ENCODE measurements at places on chromosomes 13 and 19.

DNA sequence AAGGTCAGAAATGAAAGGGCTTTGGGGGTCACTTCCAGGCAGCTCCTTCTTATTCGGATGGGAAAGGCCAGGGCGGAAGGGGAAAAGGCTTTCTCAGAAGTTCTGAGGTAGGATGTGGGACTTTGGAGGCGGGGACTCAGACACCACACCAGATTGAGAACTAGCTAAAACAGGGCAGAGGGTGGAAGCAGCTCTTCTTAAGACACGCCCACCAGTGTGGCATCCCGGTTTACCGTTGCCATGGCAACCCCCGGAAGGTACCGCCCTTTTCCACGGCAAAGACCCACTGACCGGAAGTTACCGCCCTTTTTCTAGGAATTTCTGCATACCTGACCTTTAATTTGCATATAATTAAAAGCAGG, 3.8 kb upstream of the LILRA5 start:
- DNase-seq = no peak

DNA sequence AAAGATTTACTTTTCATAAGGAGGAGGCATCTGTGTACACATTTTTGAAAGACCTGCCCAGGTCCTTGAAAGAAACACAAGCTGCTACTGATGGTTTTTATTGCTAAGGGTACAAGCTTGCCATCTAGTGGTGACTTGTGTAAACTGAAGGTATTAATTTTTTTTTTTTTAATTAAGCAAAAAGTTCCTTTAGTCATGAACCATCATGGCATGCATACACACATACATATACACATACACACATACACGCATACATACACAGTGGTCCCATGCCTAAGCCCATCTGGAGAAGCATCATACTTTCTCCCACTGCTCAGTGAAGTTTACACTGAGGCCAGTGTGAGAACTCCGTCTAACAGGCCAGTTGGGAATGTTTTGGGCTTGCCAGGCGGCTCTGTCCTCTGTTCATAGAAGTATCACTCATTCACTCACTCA, 312.5 kb downstream of the DCLK1 start:
- DNase-seq = no peak

- DNase-seq = no peak
Observed at GRCh38 chr13:22092791-22093560, 422.1 kb downstream of the FGF9 start.

GRCh38 chr13:61109741-61110140, 305.9 kb downstream of the PCDH20 start:
- no peak for DNase-seq

GRCh38 chr13:45792827-45793303, 58.7 kb downstream of the SIAH3 start:
- DNase-seq = no peak

DNA sequence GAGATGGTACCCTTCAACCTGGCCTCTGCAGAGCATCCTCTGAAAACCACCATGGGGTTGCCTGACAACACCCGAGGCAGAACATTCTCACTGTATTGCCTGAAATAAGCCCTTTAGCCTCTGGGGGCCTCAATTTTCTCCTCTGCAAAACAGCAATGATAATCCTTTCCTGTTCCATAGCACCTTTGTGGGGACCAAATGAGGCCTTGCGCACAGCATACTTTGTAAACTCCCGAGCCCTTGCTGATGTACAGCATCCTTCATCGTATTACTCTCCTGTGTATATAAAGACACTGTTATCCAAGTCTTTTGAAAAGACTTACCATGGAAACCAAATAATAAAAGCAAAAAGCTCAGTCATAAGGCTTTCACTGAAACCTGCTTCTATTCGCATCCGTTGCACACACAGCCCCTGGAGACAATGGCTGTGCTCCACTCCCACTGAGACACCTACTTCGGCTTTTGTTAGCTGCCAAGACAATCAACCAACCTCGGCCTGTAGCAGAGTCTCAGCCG, 276.0 kb downstream of the FOXO1 start:
- no peak for DNase-seq

- no peak for DNase-seq
Observed at GRCh38 chr13:82202398-82202797, 1679.9 kb downstream of the SLITRK1 start.

GRCh38 chr19:57887195-57887941, 1.5 kb downstream of the ZNF814 start:
- DNase-seq = no peak

- DNase-seq = no peak
Observed at GRCh38 chr13:31011901-31012654, 79.6 kb downstream of the TEX26 start.

DNA sequence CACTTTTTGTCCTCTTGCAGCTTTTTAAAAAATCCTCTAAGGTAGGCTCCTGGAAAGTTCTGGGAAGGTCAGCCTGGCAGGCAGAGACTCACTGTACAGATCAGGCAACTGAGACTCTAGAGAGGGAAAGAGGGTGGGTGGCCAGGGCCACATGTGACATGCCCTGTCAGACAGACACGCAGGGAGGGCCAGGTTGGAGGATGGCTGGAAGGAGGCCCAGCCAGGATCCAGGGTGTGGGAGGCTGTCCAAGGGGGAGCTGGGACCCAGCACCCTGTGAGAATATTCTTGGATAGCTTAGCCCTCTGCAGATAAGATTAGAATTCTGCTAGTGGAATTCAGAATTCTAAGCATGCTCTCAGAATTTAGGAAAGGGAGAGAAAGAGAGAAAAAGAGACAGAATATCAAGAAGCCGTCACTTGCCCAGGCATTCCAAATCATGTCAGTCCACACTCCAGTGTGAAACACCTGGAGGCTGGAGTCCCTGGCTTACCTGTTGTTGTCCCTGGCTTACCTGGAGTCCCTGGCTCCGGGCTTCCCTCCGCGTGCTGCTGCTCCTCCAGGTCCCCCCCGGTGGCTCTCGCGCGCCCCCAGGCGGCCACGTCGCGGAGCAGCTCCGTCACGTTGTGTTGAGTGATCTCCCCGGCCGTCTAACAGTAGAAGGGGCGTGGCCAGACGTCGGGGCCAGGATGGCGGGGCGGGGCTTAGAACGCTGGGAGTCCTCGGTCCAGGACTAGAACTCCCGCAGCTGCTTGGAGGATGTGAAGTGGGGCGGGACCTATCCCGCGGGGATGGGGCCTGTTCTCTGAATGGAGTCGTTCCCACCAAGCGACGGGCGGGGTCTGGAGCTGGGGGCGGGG, 2.8 kb upstream of the TNNI3 start:
- DNase-seq = peak; percentile 71

GRCh38 chr19:19740755-19741154, 7.8 kb upstream of the ZNF14 start:
- DNase-seq = no peak

GRCh38 chr13:86563308-86563707, 764.1 kb upstream of the SLITRK6 start:
- no peak for DNase-seq

GRCh38 chr19:41995959-41996797, 2.1 kb upstream of the ATP1A3 start:
- no peak for DNase-seq

GRCh38 chr19:40740747-40741146, 9.5 kb downstream of the ACTMAP start:
- DNase-seq = no peak

- no peak for DNase-seq
Observed at GRCh38 chr19:36775768-36776167, 3.2 kb upstream of the ZNF850 start.

- no peak for DNase-seq
Observed at GRCh38 chr13:22111152-22111783, 440.4 kb downstream of the FGF9 start.

GRCh38 chr19:46150606-46151005, 2.6 kb downstream of the IGFL2 start:
- no peak for DNase-seq

DNA sequence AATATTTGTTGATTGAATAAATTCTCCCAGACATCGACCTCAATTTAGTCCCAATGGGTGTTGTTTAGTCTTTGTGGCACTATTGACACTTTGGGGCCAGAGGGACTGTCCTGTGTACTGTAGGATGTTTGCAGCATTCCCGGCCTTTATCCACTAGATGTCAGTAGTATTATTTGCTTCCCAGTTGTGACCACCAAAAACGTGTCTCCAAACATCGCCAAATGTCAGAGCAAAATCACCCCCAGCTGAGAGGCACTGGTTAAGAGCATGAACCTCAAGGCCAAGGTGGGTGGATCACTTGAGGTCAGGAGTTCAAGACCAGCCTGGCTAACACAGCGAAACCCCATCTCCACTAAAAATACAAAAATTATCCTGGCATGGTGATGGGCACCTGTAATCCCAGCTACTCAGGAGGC, 15.4 kb downstream of the NLRP12 start:
- DNase-seq = no peak

- DNase-seq = no peak
Observed at GRCh38 chr19:38850976-38851621, 1.3 kb upstream of the HNRNPL start.

DNA sequence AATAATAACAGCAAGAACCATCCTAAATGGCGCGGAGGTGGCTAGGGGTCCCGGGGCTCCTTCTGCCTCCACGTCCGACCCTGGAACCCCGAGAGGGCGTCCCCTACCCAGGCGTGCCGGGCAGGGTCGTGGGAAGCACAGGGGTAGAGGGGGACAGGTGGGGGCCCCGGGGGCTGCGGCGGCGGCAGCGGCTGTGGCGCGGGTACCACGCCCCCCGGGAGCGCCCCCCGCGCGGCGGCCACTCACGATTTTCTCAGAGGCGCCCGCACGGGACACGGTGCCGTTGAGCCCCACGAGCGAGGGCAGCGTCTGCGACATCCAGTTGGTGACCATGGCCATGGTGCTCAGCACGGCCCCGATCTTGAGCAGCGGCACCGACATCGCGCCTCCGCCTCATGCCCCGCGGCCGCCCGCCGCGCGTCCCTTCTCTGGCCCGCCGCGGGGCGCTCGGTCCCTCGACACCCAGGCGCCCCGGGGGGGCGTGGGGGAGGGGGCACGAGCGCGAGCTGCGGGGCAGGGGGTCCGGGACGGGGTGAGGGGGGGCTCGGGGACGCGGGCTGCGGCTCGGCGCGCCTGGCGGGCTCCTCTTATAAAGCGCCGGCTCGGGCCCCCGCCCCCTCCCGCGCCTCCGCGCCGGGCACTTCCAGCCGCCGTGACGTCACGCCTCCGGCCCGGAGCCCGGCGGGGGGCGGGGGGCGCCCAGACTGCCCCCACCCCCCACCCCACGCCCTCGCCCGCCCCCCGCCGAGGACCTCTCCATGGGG, 22.9 kb downstream of the OLFM2 start:
- DNase-seq = no peak

- DNase-seq = no peak
Observed at GRCh38 chr19:5457709-5458108, 2.5 kb downstream of the ZNRF4 start.

DNA sequence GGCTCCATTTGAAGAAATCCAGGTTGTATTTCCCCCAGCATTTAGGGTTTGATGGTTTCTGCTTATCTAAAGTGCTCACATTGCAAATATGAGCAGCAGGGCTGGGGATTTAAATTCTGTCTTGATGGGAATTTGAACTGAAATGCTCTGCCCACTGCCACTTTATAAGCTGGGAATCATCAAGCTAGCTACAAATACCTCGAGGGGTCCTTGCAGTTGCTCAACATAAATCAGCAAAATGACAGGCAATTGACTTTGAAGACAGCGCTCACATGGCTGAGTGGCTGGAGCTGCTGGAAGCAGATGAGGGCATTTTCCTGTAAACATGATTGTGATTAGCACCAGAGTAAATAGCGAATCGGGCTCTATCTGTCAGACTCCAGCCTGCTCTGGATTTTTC, 39.4 kb upstream of the MEDAG start:
- no peak for DNase-seq

- no peak for DNase-seq
Observed at GRCh38 chr19:347946-348861, 3.6 kb upstream of the MIER2 start.

- DNase-seq = no peak
Observed at GRCh38 chr19:13951043-13951442, 1.3 kb upstream of the DCAF15 start.

DNA sequence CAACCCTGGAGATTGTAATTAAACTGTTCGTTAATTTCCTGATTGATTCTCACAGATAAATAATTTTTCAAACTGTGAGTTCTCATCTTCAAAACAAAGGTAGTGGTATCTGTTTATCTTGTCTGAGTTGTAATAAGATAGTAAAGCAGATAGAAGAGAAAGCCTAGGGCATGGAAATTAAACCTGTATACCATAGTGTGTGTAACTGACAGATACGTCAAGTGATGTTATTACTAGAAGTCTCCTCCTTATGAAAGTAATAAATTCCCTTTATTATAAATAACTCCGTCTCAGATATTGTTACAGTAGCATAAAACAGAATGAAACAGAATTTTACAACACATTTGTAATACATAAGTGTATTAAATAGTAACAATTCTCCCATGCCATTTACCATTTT, 1065.1 kb downstream of the SLITRK1 start:
- no peak for DNase-seq

DNA sequence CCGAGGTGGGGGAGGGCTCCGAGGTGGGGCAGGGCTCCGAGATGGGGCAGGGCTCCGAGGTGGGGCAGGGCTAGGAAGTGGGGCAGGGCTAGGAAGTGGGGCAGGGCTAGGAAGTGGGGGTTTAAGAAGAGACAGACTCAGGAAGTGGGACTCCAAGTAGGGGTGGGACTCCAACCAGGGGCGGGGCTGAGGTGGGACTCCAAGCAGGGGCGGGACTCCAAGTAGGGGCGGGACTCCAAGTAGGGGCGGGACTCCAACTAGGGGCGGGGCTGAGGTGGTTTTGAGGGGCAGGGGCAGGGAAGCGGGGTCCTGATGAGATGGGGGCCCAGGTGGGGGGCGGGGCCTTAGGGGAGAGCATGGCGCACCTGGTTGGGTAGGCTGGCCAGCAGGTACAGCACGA, 13.6 kb downstream of the CFD start:
- peak; percentile 79 for DNase-seq

DNA sequence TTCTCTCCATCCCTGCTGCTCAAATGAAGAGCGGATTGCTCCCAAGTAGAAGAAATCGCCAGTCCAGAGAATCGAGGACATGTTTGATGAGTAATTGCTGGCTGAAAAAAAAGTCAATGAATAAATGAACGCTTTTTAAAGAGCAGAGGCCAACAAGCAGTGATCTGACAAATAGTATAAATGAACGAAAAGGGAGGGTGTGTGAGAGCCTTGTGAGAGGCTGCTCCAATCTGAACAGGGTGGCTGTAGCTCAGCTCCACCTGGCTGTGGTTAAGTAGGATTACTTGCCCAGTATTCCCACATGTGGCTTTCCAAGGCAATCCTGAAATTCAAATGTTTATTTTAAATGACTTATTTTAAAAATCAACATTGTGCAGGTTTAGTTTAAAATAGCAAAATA, 117.1 kb downstream of the TSHZ3 start:
- DNase-seq = no peak

- no peak for DNase-seq
Observed at GRCh38 chr19:45163156-45163555, 2.4 kb upstream of the NKPD1 start.

- no peak for DNase-seq
Observed at GRCh38 chr13:98033277-98034247, 80.1 kb downstream of the IPO5 start.

All from activated CD4-positive, CD25-positive, alpha-beta regulatory T cell (primary cell).